ENCODE measurements at places on chromosomes 3 and 15.
A peak's percentile ranks its signal among the peaks of the same experiment; 100 is the strongest.

- no peak for DNase-seq
- H3K4me1 ChIP-seq: no peaks in the 10 kb centered on the region
- no peak overlapping the region for H3K27ac ChIP-seq
- no peaks in the 10 kb centered on the region for H3K36me3 ChIP-seq
- no peak overlapping the region for H3K4me3 ChIP-seq
- H3K27me3 ChIP-seq: no peaks in the 10 kb centered on the region
Observed at GRCh38 chr3:10857235-10857634, 41.2 kb downstream of the SLC6A11 start.

- no peaks in the 10 kb centered on the region for H3K36me3 ChIP-seq
- H3K4me3 ChIP-seq: no peak overlapping the region
- DNase-seq: no peak
- H3K27me3 ChIP-seq: no peaks in the 10 kb centered on the region
- H3K4me1 ChIP-seq: peaks cover 10% of the 10 kb centered on the region
Observed at GRCh38 chr15:72778796-72779195, 4.8 kb downstream of the ADPGK start.

DNA sequence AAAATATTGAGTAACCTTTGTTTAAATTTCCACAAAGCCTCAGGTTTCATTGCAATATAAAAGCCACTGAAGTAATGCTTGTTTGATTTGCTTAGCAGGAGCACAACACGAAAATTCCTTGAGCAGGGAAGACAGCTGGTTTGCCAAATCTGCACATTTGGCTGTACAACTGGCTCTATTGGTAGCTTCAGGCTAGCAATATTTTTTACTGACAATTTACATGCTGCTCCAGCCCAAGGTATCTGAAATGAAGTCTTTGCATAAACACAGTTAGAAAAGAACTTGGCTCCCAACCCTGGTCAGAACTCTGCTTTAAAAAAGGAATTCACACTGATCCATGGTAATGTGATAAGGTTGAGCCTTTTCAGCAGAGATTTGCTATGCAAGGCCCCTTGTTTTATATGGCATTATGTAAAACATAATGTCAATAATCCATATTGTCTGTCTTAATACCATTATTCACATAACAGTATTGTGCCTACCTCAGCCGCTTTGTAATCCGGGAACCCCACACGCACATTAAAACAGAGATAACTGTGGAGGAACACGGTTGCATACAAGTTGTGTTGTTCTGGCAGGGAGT lies 55.7 kb upstream of the CHL1 start:
- no peak overlapping the region for H3K27ac ChIP-seq
- no peak for DNase-seq
- H3K27me3 ChIP-seq: no peaks in the 10 kb centered on the region
- no peaks in the 10 kb centered on the region for H3K4me1 ChIP-seq

DNA sequence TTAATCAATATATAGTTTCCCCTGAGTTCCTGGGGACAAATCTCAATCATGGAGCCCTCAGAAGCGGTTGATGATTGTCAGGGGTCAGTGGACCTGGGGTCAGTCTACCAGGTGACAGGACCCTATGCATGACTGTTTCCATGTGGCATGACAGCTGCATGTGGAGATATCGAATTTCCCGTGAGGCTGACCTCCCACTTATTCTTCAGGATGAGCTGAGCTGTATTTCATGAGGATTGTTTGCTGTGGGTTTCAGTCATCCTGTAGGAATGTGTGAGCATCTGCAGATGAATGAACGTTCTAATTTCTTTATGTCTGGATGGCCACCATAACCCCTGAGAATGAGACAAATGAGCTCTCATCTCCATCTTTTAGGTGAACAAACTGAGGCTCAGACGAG lies 93.0 kb upstream of the HES1 start:
- no peak overlapping the region for H3K4me3 ChIP-seq
- no peaks in the 10 kb centered on the region for H3K36me3 ChIP-seq
- no peak overlapping the region for H3K27ac ChIP-seq
- DNase-seq: no peak
- H3K4me1 ChIP-seq: no peaks in the 10 kb centered on the region

DNA sequence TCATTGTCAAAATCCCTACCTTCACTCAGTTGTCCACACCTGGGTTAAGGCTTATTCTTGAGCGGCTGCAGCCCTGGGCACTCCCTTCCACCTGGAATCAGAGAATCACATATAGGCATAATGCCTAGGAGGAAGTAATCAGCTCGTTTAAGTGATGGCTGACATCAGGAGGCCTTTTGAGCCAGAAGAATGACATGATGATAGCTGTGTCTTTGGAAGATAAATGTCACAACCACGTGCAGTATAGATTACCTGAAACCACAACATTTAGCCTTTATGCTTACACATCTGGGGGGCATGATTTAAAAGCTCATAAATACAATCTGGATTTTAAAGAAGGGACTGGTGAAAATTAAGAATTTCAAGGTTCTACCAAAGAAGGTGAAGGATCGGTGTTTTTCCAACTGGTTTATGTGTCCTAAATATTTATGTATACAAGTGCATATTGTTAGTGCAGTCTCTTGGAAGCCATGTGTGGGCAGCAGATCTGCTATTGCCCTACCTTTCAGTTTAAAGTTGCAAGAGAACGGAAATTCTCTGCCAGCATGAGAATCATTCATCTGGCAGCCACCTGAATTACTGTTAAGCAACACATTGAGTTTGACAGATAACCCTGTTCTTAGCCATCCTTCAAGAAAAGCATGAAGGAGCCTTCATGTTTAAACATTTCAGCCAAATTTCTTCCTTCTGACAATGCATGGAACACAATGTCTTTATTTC lies 163.4 kb upstream of the NR2E3 start:
- peak overlapping the region; percentile 72 for H3K27ac ChIP-seq
- H3K4me1 ChIP-seq: peaks cover 4% of the 10 kb centered on the region
- H3K36me3 ChIP-seq: no peaks in the 10 kb centered on the region
- no peak overlapping the region for H3K4me3 ChIP-seq

GRCh38 chr15:75736256-75736655 lies 23.6 kb upstream of the CSPG4 start:
- H3K36me3 ChIP-seq: no peaks in the 10 kb centered on the region
- H3K4me3 ChIP-seq: no peak overlapping the region
- peaks cover 19% of the 10 kb centered on the region for H3K4me1 ChIP-seq

GRCh38 chr3:29694783-29695182 lies 413.9 kb downstream of the RBMS3 start:
- H3K4me3 ChIP-seq: no peak overlapping the region
- DNase-seq: no peak
- H3K27me3 ChIP-seq: no peaks in the 10 kb centered on the region
- no peaks in the 10 kb centered on the region for H3K36me3 ChIP-seq

DNA sequence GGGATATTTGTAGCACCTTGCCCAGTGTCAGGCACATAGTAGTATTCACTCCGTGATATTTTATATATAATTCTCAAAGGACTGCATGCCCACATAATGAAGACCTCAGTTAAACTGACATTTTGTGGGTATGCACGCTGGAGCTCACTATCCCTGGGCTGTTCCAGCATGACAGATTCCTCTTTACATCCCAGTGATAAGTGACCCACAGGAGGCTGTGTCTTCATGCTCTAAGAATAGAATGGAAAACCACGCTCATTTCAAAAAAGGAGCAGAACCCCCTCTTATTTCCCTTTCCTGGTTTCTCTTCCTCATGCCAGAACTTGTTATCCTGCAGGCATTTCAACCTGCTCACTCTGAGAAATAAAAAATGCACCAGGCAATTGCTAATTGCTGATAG lies 717.5 kb downstream of the AGBL1 start:
- DNase-seq: no peak
- no peaks in the 10 kb centered on the region for H3K27me3 ChIP-seq
- H3K4me3 ChIP-seq: no peak overlapping the region
- H3K27ac ChIP-seq: no peak overlapping the region

DNA sequence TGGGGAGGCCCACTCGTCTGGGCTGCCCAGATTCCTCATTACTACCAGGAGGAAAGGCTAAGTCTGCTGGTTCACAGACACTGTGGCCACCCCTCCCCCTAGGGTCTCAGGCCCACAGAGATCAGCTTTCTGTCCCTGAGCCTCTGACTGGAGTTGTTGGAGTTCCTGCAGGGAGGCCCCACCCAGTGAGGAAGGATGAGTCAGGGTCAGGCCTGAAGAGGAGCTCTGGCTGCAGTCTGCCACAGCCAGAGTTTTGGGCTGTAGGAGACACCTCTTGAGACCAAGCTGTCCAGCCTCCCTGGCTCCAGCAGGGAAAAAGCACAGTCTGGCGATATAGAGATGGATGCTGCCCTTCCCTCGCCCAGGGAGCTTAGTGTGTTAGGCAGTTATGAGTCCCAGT lies 720.9 kb upstream of the SEMA6D start:
- no peaks in the 10 kb centered on the region for H3K36me3 ChIP-seq
- no peak overlapping the region for H3K4me3 ChIP-seq
- no peaks in the 10 kb centered on the region for H3K4me1 ChIP-seq
- H3K27me3 ChIP-seq: no peaks in the 10 kb centered on the region
- no peak for DNase-seq

DNA sequence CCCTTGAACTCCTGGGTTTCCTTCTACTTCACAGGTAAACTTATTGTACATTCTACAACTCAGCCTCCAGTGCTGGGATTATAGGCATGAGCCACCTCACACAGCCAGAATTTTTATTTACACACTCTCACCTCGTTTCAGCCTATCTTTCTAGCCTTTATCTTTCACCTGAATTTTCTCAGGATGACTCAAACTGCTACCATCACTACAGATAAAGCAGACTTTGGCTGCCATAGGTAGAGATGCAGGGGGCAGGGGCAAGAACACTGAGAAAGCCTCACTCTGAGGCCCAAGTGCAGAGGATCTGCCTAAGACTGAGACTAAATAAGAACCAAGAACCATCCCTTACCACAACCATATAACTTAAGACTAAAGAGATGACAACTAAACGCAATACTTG lies 59.0 kb downstream of the ETFA start:
- peaks cover 6% of the 10 kb centered on the region for H3K36me3 ChIP-seq
- H3K27me3 ChIP-seq: no peaks in the 10 kb centered on the region
- no peak overlapping the region for H3K4me3 ChIP-seq
- H3K4me1 ChIP-seq: no peaks in the 10 kb centered on the region
- DNase-seq: no peak
- no peak overlapping the region for H3K27ac ChIP-seq

DNA sequence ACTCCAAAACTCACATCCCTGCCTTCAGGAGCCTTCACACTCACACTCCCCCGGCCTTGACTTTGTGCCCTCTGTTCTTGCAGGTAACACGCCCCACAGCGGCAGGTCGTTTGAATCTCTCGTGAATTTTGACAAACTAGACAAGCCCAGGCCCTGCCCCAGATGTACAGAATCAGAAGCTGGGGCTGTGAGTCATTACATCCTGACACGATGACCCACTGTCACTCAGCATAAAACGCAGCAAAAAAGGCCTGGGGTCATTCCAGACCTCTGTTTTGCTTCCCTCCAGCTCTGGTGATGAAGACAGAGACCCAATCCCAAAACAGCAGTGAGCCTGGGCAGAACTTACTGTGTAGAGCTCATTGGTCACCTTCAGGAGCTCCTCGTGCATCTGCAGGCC lies 116.4 kb upstream of the RAD18 start:
- H3K36me3 ChIP-seq: no peaks in the 10 kb centered on the region
- no peaks in the 10 kb centered on the region for H3K4me1 ChIP-seq
- H3K27ac ChIP-seq: no peak overlapping the region
- no peak overlapping the region for H3K4me3 ChIP-seq
- no peaks in the 10 kb centered on the region for H3K27me3 ChIP-seq

GRCh38 chr3:50190936-50191660 lies at the start of gene GNAT1:
Gene GNAT1, plus strand, starts transcription at chr3:50191610. Its CDS starts 116 bp downstream, at chr3:50191726.
- H3K4me1 ChIP-seq: peaks cover 28% of the 10 kb centered on the region
- no peak within 1 kb of the TSS for H3K27ac ChIP-seq
- no peak for DNase-seq
- no peaks in the 10 kb centered on the region for H3K36me3 ChIP-seq
- peaks cover 41% of the 10 kb centered on the region for H3K27me3 ChIP-seq

DNA sequence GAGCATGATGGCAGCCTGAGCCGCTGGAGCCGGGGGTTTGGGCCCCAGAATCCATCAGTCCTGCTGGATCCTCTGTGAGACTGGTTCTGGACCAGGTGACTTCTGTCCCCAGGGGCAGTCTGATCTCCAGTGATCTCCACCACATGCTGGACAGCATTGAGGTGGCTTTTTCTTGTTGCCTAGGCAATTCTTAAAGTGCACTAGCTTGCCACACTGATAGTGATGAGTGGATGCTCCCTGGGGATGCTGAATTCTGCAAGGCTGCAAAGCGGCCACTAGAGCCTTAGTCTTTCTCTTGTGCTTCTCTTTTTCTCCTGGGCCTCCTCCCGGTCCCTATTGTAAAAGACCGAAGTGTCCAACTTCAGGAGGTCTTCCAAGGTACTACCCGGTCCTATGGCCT lies 70.4 kb upstream of the ATP11B start:
- peaks cover 7% of the 10 kb centered on the region for H3K27me3 ChIP-seq
- DNase-seq: no peak
- H3K36me3 ChIP-seq: no peaks in the 10 kb centered on the region
- H3K4me3 ChIP-seq: no peak overlapping the region
- H3K27ac ChIP-seq: no peak overlapping the region
- H3K4me1 ChIP-seq: peaks cover 8% of the 10 kb centered on the region

GRCh38 chr15:93758824-93759223 lies 472.5 kb upstream of the MCTP2 start:
- H3K4me3 ChIP-seq: no peak overlapping the region
- H3K4me1 ChIP-seq: no peaks in the 10 kb centered on the region
- no peaks in the 10 kb centered on the region for H3K27me3 ChIP-seq
- no peak overlapping the region for H3K27ac ChIP-seq
- no peak for DNase-seq

DNA sequence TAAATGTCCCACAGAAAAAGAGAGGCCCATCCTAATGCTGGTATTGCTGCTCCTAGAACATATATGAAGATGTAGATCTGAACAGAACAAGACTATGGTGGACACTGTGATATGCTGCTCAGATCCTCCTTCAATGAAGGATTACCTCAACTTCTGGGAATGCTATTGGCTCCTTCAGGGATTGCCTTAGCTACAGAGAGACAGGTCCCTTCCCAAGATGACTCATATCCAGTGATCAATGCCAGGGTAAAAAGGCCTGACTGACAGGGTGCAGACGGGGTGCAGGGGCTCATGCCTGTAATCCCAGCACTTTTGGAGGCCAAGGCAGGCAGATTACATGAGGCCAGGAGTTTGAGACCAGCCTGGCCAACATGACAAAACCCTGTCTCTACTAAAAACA lies 20.5 kb upstream of the STAG1 start:
- H3K27me3 ChIP-seq: no peaks in the 10 kb centered on the region
- DNase-seq: no peak

All from tibial artery (tissue), 4 donors.